Cardiac fibroblast (primary cell): ENCODE measurements at places on chromosomes 6 and 20.

DNA sequence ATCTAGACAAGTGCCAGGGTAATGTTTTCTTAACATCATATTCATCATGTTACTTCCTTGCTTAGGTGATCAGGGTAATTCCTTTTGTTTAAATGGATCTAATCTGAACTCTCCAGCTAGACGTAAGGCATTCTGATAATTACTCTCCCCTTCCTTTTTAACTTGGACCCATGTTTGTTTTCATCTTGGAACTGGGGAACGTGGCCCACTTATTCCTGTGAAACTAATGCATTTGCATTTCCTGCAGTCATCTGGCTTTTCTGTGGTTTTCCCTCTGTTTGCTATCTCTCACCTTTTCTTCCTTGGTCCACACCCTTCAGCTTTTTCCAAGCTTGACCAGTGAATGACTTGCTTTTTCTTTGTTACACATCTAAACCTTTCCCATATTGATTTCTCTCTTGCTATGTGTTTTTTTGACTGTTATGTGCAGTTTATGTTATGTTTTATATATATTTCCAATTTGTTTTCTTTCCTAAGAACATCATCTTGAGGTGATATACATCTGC lies 33.3 kb downstream of the SLX4IP start:
- DNase-seq = no peak

GRCh38 chr6:18498408-18498807 lies 111.3 kb downstream of the RNF144B start:
- DNase-seq = no peak

- DNase-seq = no peak
Measured at GRCh38 chr6:149482545-149483333, 2.1 kb downstream of the ZC3H12D start.

GRCh38 chr6:50353603-50354002 lies 303.9 kb upstream of the DEFB112 start:
- DNase-seq = no peak

DNA sequence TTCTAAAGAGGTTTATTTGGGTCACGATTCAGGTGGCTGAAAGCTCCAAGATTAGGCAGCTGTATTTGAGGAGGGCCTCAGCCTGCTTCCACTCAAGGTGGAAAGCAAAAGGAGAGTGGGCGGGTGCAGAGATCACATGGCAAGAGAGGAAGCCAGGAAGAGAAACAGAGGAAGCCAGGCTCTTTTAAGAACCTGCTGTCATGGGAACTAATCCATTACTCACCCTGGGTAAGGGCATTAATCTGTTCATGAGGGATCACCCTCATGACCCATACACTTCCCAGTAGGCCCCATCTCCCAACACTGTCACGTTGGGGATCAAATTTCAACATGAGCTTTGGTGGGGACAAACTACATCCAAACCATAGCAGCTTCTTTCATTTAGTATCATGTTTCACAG lies 53.9 kb downstream of the DHX35 start:
- no peak for DNase-seq

DNA sequence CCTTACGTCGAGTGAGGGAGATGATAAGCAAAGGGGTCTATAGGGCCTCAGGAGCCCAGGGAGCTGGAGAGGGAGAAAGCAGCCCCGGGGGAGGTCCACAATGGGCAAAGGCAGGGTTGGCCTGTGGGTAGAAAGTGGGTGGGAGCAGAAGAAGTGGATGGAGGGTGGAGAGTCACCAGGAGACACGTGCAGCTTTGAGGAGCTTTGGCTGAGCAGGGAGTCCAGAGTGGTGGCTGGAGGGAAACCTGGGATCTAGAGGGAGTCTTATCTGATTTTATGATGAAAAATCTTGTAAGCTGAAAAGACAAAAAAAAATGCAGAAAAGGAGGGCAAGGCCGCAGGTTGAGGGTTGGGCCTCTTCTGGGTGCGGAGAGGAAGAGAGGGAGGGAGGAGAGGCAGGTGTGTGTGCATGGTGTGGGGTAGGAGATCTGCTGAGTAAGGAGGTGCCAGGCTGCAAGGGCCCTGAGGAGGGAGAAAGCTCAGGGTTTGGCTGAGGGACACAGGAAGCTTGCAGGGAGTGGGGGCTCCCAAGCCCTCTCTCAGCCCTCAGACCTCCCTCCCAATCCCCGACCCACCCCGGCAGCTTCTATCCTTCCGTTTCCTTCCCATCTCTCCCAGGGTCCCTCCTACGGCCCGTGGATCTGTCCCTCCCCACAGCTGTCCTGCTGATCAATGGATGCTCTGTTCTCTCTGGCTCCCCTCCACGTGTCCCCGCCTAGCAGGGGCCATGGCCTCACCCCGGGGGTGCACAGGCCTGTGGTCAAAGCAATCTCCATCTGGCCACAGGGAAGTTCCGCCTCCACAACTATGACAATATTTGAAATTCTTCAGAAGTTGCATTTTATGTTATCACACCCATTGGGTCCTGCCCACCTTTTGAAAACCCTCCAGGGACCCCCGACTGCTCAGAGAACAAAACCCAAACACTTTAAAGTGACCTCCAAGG lies 17.1 kb upstream of the BPI start:
- DNase-seq = no peak

GRCh38 chr6:116314878-116315277 lies 35.1 kb upstream of the TSPYL1 start:
- DNase-seq = no peak

DNA sequence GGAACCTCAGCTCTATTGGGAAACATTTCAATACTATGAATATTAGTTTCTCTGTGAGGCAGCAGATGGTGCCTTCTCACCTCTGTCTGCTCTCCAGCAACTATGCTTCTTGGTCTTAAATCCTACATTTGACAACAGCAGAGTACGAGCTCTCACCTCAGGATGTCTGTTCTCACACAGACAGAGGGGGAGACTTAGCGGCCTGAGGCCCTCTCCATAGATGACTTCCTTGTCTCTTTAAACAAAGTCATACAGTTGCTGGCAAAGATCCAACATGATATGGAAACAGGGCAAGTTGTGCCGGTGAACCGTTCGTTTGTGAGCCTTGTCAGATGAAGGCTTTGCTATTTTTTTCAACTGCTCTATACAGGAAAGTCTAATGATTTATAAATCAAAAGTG lies 43.7 kb upstream of the GABRR1 start:
- DNase-seq = no peak

GRCh38 chr6:56706981-56707726 lies 64.5 kb upstream of the DST start:
- DNase-seq = no peak

- DNase-seq = no peak
Measured at GRCh38 chr6:159089909-159090308, 45.1 kb upstream of the TAGAP start.

DNA sequence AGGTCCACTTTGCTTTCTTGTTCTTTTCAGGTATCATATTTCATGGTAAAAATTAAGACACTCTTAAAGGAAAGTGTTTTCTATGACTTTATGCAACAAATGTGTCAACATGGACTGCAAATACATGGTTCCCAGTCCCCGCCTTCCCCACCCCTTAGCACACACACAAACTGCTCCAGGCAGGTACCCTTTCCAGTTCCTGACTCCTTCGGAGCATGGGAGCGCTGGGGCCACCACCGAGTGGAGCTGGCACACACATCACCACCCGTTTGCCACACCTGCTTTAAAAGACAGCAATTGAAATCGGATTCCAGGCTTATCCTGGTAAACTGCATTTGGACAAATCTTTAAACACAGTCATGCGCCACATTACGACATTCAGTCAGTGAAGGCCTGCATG lies 22.2 kb downstream of the RNASET2 start:
- DNase-seq = no peak

GRCh38 chr6:2658788-2659187 lies 91.9 kb downstream of the MYLK4 start:
- DNase-seq = peak; percentile 51

GRCh38 chr6:122788663-122789181 lies 336 bp upstream of the SMPDL3A start:
- DNase-seq = no peak

DNA sequence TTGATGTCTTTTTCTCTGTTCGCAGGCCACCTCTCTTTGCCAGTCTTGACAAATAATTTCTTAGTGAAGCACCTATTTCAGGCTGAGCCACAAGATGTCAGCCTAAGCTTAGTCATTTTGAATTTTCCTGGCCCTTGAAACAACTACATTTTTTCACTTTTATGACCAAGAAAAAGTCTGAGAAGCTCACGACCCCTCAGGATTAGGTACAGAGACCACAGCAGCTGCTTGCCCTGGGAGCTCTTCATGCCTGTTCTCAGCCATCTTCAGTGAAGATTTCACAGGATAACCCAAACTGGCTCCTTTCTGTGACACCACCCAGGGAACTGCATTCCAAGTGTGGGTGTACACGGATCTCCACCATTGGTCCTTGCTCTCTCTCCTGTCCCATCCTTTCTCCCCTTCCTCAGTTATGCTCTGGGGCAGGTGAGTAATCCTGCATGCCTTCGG lies 38.4 kb upstream of the SPTLC3 start:
- peak; percentile 74 for DNase-seq

DNA sequence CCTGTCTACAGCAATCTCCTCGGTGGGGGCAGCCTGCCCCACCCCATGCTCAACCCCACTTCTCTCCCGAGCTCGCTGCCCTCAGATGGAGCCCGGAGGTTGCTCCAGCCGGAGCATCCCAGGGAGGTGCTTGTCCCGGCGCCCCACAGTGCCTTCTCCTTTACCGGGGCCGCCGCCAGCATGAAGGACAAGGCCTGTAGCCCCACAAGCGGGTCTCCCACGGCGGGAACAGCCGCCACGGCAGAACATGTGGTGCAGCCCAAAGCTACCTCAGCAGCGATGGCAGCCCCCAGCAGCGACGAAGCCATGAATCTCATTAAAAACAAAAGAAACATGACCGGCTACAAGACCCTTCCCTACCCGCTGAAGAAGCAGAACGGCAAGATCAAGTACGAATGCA lies 19.4 kb downstream of the PRDM1 start:
- no peak for DNase-seq

DNA sequence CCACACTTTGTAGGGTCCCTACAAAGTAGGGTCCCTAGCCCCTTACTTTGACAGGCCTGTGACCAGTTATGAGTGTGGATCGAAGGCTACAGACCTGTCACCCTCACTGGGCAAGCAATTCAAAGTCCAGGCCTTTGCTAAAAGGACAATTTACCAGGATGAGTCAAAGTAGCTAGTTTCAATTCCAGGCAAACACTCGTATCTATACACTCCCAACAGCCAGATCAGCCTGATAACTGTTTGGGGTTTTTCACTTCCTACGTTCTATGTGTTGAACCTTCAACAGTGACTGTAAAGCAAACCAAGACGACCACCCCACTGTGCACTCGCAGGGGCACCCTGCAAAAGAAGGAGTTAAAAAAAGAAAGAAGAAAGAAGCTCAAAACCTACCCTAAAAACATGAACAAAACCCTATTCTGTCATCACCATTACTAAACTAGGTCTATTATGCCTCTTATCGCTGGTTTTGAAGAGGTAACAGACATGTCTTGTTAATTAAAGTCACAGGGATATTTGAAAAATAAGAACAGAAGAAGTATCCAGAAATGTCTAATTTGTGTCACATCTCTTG lies 3.2 kb downstream of the GFOD1 start:
- DNase-seq = no peak

- DNase-seq = no peak
Measured at GRCh38 chr6:111356551-111356950, 126.5 kb downstream of the REV3L start.

DNA sequence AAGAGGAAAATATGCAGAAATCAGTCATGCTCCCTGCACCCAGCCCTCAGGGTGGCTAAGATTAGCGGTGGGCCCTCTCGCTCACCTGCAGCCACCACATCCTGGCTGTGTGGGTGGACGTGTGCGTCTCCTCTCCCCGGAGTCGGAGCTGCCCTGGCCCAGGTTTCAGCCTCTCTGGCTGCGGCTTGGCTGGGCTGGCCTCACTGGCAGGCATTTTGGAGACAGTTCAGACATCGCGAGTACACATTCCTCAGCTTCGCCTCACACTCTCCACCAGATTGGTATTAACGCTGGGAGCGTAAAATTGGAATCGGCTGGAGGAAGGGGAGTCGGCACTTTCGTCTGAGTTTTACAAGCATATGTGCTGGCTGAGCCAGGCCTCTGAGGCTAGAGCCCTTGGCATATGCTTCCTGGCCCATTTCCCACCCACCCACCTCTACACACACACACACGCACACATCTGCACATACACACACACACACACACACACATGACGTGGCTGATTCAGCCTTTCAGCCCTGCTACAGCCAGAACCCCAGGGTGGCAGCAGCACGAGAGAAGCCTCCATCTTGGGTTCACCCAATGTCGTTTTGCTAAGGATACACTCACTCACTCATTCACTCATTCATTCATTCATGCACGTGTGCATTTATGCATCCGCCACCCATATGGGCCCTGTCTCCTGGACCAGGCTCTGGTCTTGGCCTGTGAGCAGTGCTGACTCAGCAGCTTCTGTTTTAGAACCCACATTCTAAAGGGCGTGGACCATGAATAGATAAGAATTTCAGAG lies 42.9 kb downstream of the BCAS4 start:
- DNase-seq = peak; percentile 83

GRCh38 chr6:144606083-144606482 lies 320.9 kb downstream of the UTRN start:
- no peak for DNase-seq

DNA sequence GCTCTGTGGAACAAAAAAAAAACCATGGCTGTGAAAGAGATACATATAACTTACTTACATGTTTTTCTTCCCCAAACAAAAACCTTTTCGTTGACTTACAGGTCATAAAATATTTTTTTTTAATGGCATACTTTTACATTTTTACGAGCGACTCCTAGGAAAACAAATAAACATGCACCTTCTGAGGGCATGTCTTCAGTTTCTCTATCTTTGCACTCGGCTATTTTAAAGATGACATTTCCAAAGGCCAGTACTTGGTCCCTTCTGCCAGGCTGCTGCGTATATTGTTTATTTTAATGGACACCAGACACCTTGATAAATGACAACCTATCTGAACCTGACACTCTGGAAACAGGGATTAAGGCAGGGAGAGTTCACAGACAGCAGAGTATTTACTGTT lies 49.4 kb downstream of the PIGU start:
- DNase-seq = no peak

- DNase-seq = no peak
Measured at GRCh38 chr6:30570740-30571074, 535 bp upstream of the ABCF1 start.

DNA sequence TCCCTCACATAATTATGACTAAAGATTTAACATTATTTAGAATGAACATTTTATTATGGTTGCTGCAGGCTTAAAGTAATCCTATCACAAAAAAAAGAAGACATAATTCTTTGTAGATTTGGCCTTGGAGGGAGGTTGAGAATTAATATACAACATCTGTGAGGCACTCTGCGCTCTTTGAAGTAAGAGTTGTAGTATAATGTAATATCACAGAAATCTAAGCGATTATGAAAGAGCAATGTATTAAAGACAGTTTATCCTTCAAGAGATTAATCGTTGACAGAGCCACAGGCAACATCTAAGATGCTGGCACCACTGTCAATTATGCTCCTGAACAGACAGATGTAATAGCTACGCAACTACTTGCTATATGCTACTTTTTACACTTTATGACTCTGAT lies 946.8 kb downstream of the GRIK2 start:
- DNase-seq = no peak
